ENCODE measurements at places on chromosomes 5 and 9.

- DNase-seq = no peak
Observed at GRCh38 chr9:99155736-99156135, 50.8 kb downstream of the TGFBR1 start.

DNA sequence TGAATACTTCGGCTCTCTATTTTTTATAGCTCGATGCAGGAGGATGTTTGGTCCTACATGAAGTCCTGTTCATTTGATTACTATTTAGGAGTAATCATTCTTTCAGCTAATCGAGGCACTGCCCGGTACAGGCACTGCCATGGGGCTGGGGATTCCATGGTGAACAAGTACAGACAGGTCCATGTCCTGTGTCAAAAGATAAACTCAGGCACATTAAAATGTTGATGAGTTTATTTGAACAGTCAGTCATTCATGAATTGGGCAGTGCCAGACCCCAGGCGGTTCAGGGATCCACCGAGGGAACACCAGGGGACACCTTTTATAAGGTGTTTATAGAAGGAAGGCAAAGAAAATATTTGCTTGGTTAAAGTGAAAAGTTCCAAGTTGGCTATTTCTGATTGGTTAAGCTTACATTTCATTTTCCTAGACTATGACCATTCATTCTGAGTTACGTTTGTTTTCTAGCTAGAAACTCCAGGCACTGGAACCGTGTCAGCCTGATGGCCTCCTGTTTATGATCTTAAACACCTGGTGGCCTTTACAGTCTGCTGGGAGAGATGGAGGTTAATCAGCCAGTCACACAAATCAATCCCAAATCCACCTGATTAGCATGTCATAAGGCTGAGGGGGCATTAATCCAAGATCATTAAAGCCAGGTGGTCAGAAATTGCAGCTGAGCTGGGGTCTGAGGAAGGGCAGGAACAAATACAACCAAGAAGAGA, 47.0 kb upstream of the TDRD7 start:
- no peak for DNase-seq

GRCh38 chr9:91426123-91426745, 2.6 kb upstream of the NFIL3 start:
- peak; percentile 15 for DNase-seq

- no peak for DNase-seq
Observed at GRCh38 chr9:106077731-106078130, 383.4 kb downstream of the TMEM38B start.

DNA sequence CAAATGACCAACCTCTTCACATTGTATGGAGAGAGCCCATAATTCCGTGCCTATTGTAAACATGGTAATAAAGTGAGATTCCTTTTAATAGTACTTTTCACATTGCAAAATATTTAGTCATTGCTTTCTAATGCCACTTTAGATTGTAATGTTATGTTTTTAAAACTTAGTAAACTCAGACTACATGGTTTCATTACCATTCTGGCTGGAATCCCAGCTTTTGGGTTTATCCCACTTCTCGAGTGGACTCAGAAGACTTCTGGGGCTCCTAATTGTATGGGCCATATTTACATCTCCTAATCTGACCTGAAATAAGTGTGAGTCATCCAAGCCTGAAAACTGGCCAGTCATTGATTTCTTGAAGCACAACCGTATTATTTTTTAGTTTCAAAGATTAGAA, 217.6 kb downstream of the CAAP1 start:
- DNase-seq = no peak

GRCh38 chr9:110526426-110526825, 53.1 kb downstream of the SVEP1 start:
- no peak for DNase-seq

GRCh38 chr9:92668746-92669526, 995 bp downstream of the IPPK start:
- peak; percentile 63 for DNase-seq

- DNase-seq = no peak
Observed at GRCh38 chr5:178883815-178884430, 11.8 kb upstream of the ZFP2 start.

- no peak for DNase-seq
Observed at GRCh38 chr9:95460518-95461164, 56.1 kb downstream of the PTCH1 start.

DNA sequence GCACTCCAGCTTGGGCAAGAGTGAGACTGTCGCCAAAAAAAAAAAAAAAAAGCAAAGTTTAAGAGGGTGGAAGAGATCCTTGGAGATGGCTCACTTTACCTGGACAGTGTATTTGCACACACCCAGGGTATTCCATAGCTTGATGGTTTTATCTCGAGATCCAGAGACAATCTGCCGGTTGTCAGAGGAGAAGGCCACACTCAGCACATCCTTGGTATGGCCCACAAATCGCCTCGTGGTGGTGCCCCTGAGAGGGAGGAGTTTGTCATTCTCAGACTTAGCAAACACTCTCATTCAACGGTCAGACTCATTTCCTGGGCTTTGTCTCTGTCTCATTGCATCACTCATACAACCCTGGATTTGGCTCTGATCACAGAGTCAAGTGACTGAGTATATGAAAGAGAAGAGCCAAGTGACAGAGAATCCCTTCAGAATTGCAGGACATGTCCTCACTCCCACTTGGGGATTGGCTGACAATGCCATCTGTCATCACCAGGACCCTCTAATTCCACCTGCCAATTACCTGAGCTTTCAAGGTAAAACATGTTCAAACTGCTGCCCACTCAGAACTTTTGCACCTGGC, 2.2 kb downstream of the RACK1 start:
- no peak for DNase-seq

GRCh38 chr9:110767559-110768063, 99.0 kb downstream of the MUSK start:
- no peak for DNase-seq

DNA sequence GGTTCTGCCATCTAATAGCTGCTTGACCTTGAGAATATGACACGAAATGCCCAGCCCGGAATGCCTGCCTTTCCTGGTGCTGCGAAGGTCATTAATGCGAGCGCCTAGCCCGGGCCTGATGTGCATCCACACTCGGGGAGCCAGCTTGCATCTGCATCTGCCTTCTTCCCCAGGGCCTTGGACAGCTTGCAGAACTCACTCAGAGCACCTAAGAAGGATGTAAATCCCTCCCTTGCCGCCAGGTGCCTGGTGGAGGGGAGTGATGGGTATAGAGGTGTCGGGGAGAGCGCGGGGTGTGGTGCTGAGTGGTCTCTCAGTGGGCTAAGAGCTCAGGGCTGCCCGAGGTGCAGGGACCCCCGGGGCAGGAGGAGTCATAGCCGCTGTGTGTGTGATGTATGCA, 127.2 kb downstream of the MRPL36 start:
- no peak for DNase-seq

DNA sequence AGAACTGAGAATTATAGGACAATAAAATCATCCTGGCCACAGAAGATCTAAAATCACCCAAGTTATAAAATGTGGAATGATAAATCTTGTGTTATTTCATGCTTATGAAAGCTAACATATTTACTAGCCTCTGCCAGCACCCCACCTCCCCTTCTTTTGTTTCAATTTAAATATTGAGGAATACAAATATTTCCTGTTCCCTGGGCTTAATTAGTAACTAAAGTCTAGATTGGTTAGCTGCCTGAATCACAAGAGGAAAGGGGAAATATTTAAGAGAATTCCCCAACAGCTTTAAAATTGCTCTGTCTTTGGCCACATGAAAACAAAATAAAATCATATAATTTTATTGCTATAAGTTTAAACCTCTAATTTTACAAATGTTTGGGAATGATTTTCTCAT, 287.0 kb downstream of the PRELID2 start:
- DNase-seq = no peak

DNA sequence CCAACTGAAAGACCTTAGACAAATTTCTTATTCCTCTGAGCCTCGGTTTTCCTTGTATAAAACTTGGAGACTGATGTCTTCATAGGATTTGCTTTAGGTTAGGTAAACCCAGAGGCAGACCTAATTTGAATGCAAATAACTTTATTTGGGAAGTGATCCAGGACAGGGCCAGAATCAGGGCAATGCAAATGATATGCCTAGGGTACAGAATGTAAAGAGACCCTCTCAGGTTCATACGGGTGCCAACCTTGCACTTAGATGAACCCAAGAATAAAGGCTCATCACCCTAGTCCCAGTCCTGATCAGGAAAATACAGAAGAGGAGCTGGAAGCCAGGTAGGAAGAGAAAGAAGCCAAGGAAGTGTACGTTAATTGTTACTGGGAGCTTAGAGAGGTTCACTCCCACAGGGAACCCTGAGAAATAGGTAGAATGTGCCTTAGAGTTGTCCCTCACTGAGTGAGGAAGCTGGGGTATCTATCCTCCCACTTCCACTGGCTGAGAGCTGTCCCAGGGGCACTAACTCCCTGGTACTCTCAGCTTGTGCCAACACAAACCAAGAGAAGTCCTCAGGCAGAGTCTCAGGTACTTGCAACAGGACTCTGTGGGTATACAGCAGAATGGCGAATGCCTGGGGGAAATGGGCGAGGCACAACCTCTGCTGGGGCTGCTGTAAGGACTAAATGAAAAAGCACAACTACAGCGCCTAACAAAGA, 3.1 kb upstream of the HK3 start:
- no peak for DNase-seq

- DNase-seq = no peak
Observed at GRCh38 chr5:166648736-166649135, 1642.7 kb upstream of the WWC1 start.

DNA sequence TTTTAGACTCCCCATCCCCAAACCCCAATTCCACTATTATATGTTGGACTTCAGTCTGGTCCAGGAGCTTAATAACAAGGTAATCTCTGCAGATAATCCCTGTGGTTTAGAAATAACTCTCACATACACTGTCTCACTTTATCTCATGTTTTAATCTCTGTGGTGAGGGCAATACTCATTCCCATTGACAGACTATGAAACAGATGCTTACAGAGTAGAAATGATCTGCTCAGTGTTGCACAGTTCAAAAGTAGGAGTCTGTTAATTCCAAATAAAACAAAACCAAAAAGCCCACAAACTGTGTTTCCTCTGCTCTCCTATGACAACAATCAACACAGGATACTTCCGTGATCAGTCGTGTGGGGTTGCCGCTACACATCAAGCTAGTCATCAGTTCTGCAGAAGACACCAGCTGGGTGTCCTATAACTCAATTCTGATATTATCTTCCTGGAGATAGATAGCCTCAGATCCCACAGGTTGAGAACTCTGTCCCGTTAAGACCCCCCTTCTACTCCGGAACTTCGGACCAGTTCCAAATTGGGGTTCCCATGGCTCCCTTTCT, 26.3 kb upstream of the FANCC start:
- DNase-seq = no peak

- DNase-seq = no peak
Observed at GRCh38 chr9:26940779-26941178, 6.3 kb downstream of the PLAA start.

DNA sequence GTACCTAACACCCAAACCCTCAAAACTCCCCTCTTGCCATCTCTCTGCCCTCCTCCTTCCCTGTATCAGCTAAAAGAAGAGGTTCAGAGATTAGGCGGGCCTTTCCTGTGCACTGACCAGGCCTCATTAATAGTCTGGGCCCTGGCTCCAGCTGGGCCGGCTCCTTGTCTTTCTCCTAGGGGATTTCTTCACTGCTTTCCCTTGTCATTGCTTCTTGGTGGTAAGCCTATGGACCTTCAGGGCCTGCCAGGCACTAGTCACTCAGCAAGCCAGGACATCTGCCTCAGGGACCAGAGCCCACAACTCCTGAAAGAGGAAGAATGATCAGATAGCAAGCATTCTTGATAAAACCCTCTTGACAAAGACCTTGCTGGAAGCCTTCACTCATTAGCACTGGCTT, 50.9 kb downstream of the MRRF start:
- no peak for DNase-seq

Data from SW 1271 (cell line).